NCI-H187 treated with DMSO at 0.1 percent for 48 hours (cell line): ENCODE measurements at places on chromosomes 11 and 22.

DNA sequence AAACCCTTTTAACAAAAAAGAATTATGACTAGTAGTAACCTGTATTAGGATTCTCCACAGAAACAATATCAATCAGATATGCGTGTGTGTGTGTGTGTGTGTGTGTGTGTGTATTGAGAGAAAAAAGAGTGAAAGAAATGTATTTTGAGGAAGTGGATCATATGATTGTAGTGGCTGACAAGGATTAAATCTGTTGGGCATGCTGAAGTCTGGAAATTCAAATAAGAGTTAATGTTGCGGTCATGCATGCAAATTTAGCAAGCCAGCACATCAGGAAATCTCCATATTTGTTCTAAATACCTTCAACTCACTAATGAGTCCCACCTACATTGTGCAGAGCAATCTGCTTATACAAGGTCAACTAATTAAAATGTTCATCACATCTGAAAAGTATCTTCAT lies 46.8 kb upstream of the IGLL5 start:
- no peak for DNase-seq

- DNase-seq: peak; percentile 64
Measured at GRCh38 chr11:110525883-110526282, 96.1 kb downstream of the FDX1 start.

- DNase-seq: no peak
Measured at GRCh38 chr11:9893474-9893873, 229.6 kb downstream of the SWAP70 start.

GRCh38 chr22:20423008-20423905 lies 14.4 kb downstream of the SCARF2 start:
- DNase-seq: no peak

DNA sequence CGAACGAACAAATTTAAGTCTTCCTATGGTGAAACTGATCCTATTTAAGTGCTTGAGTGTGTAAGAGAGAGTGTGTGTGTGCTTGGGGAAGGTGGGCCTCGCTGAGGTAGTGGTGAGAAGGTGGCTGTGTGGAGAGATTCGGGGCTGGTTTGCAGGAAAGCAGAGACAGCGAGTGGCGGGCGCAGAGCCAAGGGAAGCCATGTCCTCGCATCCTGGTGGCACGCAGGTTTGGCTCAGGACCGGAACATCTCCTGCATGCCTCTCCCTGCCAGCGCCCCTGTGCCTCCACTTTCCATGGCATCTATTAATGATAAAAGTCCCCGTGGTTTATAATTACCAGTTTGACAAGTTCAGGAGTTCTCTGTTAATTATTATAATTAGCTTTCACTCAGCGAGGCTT lies 383.1 kb upstream of the CADM1 start:
- DNase-seq: no peak

GRCh38 chr11:92854952-92855351 lies 114.5 kb upstream of the MTNR1B start:
- no peak for DNase-seq

DNA sequence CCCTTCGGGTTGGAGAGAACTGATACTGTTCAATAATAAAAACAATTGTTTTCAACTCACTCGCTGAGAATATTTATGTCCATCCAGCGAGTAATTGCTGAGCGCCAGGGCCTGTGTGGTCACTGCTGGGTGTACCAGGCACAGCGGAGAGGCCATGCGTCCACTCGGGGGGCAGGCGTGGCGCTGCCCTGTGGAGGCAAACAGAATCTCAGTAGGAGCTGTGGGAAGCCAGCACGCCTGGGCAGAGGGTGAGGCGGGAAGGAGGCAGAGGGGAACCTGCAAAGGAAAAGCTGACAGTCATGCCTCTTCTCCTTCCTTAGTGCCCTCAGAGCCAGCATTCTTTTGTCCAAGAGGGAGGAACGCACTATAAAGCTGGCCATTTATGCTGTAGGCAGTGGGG lies 11.4 kb downstream of the GLB1L3 start:
- no peak for DNase-seq

- DNase-seq: no peak
Measured at GRCh38 chr11:117435326-117435725, 107.7 kb downstream of the CEP164 start.

DNA sequence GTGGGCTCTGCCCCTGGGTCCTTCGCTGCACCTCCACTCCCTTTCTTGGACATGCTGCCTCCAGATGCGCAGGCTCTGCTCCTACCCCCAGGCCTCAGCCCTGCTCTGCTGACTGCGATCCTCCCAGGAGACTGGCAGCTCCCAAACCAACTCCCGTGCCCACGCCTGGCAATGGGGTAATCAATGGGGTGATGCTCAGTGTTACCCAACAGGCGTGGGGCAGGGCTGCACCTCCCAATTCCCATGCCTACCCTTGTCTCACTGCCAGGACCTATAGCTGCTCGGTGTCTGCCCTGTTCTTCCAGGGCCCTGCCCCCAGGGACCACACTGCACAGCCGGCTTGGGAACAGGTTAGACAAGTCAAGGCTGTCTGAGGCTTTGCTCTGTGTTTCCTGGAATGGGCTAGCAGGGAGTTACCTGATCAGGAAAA lies at the start of gene ALDH3B2:
Gene ALDH3B2 (minus strand): TSS at position 182 of the 430 bp plus-strand sequence. CDS start 7,688 bp downstream, outside the sequence.
- DNase-seq: no peak

DNA sequence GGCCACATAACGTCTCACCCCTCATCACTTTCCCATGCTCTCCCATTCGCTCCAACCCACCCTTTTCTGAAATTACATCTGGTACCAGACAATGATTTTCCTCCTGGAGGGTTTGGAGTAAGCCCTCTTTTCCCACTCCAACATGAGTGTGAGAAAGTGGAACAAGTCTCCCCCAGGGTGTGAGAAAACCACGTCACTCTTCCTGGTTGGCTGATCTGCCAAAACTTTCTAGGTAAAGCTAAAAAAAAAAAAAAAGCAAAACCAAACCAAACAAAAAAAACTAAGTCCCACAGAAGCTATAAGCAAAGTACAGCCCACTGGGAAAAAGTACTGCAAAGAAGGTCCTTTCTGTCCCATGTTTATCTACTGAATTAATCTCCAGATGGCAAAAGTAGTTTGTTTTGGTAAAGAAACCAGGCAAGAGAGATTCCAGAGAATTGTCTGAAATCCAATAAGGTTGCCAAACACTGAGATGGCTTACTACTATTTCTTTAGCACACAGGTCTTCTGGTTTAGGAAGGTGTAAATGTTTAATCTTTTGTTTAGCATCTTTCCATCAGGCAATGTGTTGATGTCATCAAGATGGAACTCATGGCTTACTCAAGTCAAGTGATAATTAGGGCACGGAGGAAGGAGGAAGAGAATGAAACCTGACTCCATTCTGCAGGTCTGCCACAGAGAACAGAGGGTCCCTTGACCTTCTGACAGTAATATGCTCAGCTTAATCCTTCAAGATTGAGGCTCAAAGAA lies 395.6 kb downstream of the LARGE1 start:
- DNase-seq: no peak

- DNase-seq: no peak
Measured at GRCh38 chr11:65440831-65441499, 18.4 kb downstream of the NEAT1 start.

DNA sequence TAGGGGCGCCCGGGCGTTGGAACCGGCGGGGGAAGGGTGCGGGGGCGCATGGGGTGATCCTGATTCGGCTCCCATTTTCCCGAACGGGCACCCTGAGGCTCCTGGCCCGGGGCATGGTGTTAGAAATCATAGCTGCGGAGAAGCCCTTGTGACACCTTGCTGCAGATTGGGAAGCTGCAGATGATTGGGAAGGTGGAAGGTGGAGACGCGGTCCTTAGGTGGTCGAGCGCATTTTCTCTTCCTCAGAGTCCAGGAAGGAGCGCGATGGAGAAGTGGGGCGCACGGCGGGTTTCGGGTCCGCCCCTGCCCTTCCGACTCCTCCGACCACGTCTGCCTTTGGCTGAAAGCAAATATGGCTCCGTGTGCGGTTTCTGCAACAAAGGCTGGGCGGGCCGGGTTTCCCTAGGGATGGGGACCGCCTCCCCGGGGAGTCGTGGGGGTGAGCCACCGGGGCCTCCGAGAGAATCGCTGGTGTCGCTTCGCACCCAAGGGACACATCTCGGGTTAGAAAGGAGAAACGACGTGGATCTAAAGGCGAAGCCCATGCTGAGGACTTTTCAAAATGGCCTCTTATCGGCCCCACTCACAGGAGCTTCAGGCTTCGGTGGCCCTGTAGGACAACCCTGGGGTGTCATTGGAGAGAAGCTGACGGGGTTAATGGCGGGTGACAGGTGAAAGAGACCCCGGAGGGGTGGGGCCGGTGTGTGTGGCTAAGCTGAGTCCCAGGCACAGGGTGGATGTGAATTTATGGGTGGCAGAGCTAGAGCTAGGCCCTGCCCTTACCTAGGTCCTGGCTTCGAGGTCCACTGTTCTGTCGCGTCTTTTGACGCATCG lies 707 bp upstream of the FTH1 start:
- no peak for DNase-seq

DNA sequence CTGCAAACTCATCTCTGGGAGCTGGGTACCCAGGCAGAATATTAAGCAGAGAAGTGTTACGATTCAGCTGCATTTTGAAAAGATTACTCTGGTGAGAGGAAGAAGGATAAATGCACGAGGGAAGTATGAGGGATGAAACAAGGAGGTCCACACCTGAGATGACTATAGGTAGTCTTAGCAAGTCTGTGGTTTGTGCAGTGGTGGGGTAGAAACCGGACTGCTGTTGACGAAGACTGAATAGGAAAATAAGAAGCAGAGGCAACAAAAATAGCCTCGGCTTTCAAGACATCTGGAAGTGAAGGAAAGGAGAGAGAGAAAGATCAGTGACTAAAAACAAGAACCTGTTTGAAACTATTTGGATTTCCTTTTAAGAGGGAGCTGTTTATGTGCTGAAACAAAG lies 810.8 kb downstream of the OPCML start:
- DNase-seq: no peak

- DNase-seq: no peak
Measured at GRCh38 chr11:44959064-44959463, 8.4 kb upstream of the TP53I11 start.

DNA sequence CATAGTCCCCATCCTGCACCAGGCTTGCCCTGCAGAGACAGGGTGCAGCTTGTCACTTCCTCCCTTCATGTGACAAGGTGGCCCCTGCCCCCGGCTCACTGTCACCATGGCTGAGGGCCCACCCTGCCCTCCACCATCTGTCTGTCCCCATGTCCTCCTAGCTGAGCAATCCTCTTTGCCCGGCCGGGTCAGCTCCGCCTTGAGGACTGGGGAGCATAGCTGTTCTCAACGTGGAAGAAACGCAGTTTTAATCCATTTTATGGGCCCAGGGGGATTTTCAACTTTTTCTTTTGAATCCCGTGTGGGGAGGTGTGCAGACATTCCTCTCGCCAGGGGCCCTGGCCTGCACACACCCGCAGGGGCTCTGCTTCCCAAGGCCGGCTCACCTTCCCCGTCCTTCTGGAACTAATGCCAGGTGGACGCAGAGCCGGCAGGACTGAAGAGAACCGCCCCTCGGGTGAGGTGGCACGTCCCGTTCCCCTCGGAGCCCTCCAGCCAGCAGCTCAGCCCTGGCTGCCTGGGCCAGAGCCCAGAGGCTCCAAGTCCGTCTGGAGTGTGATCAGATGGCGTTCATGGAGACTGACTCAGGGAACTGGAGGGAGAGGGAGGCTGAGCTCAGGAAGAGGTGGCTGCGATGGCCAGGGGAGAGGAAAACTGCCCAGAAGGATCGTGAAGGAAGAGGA lies 1108.7 kb downstream of the BRD1 start:
- DNase-seq: no peak

DNA sequence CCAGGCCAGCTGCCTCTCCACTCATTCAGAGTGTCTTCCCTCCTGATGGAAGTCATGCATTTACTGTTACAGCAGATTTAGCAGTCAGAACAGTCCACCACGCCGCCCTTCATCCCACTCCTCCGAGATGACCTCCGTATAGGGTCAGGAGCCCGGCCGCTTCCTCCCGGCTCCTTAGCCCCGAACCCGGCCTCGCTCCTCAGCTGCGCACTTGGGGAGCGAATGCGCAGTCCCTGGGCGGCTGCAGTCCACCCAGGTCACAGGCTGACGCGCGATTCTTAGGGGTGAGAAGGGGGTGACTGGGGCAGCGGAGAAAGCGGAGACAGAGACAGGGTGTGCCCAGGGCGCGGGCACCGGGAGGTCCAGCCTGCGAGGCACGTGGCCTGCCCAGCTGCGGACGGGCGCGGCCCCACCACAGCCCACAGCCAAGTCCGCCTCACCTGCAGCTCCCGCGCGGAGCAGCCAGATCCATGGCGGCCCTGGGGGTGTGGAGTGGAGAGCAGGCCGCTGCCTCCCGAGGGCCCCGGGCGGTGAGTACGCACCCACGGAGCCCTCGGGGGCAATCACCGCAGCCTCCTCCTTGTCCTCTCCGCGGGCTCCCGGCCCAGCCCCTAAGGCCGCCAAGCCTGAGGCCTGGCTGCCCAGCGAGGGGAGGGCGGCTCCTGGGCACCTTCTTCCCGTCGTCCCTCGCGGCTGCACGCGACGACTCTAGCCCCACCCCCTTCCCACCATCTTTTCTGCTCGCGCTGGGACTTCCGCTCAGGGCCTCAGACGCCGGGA lies 286.6 kb downstream of the BRD1 start:
- DNase-seq: no peak

- no peak for DNase-seq
Measured at GRCh38 chr11:44865866-44866272, 84.8 kb downstream of the TP53I11 start.

DNA sequence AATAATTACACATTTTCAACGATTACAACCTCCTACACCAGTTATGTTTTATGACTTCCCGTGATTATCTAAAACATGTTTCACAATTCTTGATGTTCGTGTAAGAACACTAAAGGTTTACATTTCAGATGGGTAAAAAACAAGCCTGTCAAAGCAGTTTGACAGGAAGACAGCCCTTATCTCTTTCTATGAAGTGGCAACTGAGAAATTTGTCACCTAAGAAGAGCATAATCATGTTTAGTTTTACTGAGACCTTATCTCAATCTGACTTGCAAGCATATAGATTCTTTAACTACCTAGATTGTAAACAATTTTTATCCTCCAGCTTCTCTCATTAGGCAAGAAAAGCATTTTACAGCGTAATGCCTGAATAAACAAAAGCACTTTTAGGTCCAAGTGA lies 218.4 kb upstream of the ZBED5 start:
- no peak for DNase-seq

DNA sequence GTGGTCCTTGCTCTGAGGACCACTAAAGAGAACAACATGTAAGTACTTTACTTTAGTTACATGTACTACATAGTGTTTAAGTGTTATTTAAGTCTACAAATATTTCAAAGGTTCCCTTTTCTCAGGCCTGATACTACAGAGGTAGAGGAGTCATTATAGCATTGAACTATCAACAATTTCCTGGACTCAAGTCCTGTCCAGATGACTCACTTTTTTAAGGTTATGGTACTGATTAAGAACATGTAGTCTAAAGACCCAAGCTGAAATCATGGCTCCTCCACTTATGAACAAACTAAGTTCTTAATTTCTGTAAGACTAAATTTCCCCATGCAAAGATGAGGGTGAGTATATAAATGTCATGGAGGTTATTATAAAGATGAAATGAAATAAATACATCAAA lies 74.7 kb downstream of the NARS2 start:
- DNase-seq: no peak

GRCh38 chr11:69293087-69293486 lies 868 bp upstream of the MYEOV start:
- no peak for DNase-seq

- DNase-seq: no peak
Measured at GRCh38 chr11:133679896-133680295, 147.6 kb upstream of the OPCML start.
